ENCODE measurements at places on chromosomes 4 and X.

DNA sequence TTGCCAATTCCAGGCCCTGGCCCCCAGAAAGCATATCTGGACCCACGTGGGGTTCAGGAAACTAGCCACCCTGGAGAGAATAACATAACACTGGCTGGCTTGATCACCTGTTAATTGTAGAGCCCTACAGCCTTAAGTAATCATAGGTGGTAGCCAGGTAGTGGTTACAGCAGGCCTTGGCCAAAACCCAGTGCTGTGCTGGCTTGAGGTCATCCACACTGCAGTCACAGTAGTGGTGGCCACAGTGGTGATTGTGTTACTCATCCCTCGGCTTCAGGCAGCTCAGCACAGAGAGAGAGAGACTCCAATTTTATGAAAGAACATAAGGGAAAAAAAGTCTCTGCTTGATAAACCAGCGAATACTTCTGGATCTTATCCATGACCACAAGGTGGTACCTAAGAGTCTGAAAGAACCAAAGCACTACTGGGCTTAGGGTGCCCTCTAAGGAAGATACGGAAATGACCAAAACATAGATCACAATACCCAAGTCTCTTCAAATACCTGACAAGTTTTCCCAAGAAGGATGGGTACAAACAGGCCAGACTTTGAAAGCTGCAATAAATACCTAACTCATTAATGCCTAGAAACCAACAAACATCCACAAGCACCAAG lies 46.6 kb upstream of the CDX4 start:
- H3K27me3 ChIP-seq: no peaks in the 10 kb centered on the region
- H3K27ac ChIP-seq: no peak overlapping the region
- no peaks in the 10 kb centered on the region for H3K4me1 ChIP-seq
- H3K36me3 ChIP-seq: no peaks in the 10 kb centered on the region
- no peak overlapping the region for H3K4me3 ChIP-seq
- DNase-seq: no peak

DNA sequence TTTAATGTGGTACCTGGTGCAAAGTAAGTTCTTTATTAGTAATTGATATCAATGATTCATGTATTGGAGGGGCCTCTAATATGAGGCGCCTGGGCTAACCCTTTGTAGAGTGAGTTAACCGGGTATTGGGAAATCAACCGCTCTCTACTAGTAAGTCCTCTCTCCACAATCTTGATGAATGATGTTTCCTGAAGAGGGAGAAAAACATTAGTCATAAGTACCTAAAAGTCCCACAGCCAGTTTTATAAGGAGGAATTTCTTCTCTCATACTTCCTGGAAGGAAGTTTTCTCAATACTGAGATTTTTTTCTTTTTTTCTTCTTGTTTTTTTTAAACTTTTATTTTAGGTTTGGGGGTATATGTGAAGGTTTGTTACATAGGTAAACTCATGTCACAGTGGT lies 62.3 kb downstream of the AGTR2 start:
- no peak overlapping the region for H3K27ac ChIP-seq
- H3K36me3 ChIP-seq: no peaks in the 10 kb centered on the region
- no peaks in the 10 kb centered on the region for H3K4me1 ChIP-seq

DNA sequence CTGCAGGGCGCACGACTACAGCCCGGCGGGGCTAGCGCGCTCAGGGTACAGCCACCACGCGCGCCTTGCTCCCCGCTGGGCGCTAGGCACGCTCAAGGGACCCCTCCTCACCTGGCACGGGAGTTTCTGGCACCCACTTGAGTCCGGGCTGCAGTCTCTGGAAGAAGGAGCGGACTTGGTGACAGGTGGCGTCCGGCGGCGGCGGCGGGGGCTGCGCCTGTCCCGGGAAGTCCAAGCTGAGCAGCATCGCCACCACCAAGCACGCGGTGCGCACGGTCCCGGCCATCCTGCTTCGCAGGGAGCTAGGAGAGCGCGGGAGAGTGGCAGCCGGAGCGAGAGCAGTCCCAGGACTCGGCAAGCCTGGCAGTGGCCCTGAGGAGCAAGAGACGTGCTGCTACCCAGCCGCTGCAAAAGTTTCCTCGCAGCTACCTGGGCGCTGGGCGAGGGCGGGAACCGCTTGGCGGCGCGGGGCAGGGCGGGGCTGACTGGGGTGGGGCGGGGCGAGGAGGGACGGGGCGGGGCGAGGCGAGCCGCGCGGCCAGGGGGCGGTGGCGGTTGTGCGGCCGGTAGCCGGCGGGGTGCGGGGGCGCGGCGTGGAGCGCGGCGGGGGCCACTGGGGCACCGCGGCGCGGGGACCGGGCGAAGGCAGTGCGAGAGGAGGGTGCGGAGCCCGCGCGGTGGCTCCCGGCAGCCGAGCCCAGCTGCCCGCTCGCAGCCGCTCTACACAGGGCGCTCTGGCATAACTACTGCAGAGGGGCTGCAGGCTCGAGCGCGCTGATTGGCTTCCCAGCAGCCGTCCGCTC lies at the start of gene GPC3:
TSS of gene GPC3 (minus strand) at position 431 of the 803 bp plus-strand sequence.
- H3K4me3 ChIP-seq: peak within 1 kb of the TSS; percentile 40
- H3K36me3 ChIP-seq: no peaks in the 10 kb centered on the region
- H3K27me3 ChIP-seq: peaks cover 12% of the 10 kb centered on the region
- DNase-seq: peak; percentile 14
- H3K4me1 ChIP-seq: peaks cover 21% of the 10 kb centered on the region
- no peak within 1 kb of the TSS for H3K27ac ChIP-seq

DNA sequence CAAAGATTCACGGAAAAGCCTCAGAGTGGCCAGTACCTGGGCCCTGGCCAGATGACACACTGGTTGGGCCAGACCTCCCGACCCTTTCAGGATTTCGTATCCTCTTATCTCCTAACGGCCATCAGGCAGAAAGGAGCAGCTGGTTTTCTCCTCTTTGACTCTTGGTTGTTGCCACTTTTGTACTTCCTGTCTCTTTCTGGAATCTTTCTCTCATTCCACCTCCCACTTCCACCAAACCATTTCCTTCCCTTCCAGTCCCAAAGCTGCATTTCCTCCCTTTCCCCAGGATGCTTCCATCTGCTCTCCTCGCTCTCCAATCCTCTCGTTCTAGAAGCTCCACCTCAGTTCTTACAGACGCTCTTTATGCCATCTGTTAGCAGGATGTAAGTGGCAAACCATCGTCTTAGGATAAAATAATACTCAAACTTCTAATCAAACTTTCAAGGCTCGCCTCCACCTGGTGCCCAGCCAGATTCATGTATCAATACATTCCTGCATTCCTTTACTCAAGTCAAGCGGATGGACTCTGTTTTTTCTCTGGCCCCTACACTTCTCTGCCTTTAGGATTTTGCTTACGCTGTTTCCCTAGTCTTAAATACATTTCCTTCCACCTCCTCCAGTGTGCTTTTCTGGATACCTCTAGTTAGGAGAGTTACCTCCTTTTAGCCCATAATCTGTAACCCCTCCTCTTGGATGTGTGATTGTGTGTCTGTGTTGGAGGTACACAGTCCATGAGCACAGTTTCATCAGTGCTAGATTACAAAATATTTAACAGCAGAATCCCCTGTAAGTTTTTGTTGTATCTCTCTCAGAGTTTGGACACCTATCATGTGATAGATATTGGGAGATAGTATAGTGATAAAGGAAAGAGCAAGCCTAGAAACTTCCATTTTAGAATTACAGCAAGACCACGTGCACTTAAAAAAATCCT lies 70.4 kb downstream of the LDB2 start:
- no peaks in the 10 kb centered on the region for H3K36me3 ChIP-seq
- DNase-seq: no peak
- H3K27ac ChIP-seq: no peak overlapping the region
- H3K4me1 ChIP-seq: no peaks in the 10 kb centered on the region
- H3K4me3 ChIP-seq: no peak overlapping the region
- no peaks in the 10 kb centered on the region for H3K27me3 ChIP-seq
